ENCODE measurements at places on chromosomes 16 and 17.

GRCh38 chr17:68020409-68020756 is 15.2 kb upstream of the KPNA2 start:
- no peak for DNase-seq

- no peak for DNase-seq
These were observed 639.3 kb downstream of the TOX3 start for GRCh38 chr16:51907680-51908079.

GRCh38 chr16:11585460-11586377 is 1.0 kb downstream of the LITAF start:
- no peak for DNase-seq

DNA sequence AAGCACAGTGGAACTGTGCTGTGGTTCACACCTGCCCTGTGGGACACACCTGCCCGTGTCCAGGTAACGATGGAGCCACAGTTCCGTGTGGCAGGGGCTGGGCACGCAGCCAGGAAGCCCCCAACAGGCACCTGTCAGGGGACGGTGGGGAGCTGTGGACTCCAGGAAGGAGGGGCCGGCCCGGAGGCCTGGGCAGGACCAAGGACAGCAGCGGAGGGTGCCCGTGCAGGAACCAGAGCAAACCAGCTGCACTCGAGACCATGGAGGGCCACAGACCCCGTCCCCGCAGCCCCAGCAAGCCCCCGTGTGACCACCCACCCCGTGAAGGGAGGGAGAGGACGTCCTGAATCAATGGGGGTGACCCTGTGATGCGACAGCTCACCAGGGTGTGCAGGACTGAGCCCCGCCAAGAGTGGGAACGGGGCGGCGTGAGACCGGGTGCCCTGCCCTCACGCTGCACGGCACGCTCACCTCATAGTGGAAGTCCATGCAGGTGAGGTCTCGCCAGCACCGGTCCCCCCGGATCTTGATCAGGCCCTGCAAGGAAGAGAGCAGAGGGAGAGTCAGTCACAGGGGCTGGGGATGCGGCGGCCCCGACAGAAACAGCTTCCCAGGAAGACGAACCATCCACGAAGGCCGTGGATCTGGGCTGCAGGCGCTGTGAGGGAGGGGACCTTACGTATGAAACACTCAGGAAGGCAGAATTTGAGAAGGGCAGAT is 78.1 kb downstream of the LMF1 start:
- DNase-seq: no peak
